Sigmoid colon (tissue), 7 donors: ENCODE measurements at places on chromosomes 2 and 18. TPM values are rescaled to one million over a fixed set of nuclear protein-coding genes. Genes with fewer than 3 reads are reported as not detected.

GRCh38 chr2:129606496-129607270, 372.8 kb upstream of the RAB6C start:
- no peak overlapping the region for H3K4me3 ChIP-seq
- DNase-seq: no peak
- H3K36me3 ChIP-seq: no peaks in the 10 kb centered on the region
- no peaks in the 10 kb centered on the region for H3K27me3 ChIP-seq

DNA sequence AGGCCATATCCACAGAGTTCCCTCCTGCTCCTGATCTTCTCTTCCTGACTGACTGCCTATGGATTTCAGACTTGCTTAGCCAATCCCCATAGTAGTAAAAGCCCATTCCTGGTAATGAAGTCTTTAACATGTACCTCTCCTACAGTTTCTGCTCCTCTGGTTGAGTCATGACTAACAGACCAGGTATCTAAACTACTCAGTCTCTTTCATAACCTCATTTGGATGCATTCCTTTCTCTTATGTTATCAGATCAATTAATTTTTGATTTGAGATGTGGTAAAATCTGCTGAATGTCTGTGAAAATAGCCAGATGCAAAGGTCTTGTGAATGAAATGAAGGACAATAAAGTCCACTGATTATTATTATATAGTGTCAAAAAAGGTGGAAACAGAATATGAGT, 198.0 kb downstream of the NBAS start:
- no peaks in the 10 kb centered on the region for H3K4me1 ChIP-seq
- no peak for DNase-seq
- H3K36me3 ChIP-seq: peaks cover 4% of the 10 kb centered on the region
- H3K27me3 ChIP-seq: no peaks in the 10 kb centered on the region
- H3K27ac ChIP-seq: no peak overlapping the region
- H3K4me3 ChIP-seq: no peak overlapping the region

DNA sequence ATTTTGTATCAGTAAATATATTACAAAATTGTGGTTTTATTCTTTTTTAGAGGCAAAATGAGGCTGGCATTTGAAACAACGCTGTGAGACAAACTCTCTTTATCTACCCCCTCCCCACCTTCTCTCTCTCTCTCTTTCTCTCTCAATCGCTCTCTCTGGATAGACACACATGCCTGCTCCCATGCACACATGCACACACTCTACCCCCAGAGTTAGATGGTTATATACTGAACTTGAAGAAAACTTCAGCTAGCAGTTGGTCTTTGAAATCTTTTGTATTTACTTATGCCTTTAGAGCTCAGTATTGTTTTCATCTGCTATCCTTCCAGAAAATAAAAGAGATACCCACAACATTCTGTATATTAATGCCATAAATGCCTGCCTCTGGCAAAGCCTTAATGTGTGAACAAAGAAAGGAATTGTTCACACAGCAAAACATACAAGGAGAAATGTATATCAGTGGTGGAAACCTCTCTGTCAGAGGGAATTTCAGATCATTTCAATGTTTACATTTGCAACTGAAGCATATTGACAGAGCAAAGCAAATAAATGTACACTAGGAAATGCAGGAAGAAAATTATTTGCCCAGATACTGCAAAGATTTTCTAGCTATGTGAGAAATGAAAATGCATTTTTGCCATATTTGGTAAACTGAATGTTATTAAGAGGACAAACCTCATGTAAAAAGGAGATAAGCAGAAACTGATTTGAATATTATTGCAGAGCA, 217.0 kb upstream of the UBE2E3 start:
- no peak overlapping the region for H3K27ac ChIP-seq
- H3K36me3 ChIP-seq: no peaks in the 10 kb centered on the region
- no peak for DNase-seq
- no peak overlapping the region for H3K4me3 ChIP-seq

GRCh38 chr2:188850786-188851185, 123.4 kb upstream of the COL3A1 start:
- no peaks in the 10 kb centered on the region for H3K36me3 ChIP-seq
- DNase-seq: no peak
- H3K4me3 ChIP-seq: no peak overlapping the region

GRCh38 chr2:86645752-86646151, 22.1 kb upstream of the RNF103 start:
- no peak for DNase-seq
- H3K27me3 ChIP-seq: no peaks in the 10 kb centered on the region
- H3K4me1 ChIP-seq: peaks cover 4% of the 10 kb centered on the region
- no peaks in the 10 kb centered on the region for H3K36me3 ChIP-seq
- H3K27ac ChIP-seq: no peak overlapping the region

DNA sequence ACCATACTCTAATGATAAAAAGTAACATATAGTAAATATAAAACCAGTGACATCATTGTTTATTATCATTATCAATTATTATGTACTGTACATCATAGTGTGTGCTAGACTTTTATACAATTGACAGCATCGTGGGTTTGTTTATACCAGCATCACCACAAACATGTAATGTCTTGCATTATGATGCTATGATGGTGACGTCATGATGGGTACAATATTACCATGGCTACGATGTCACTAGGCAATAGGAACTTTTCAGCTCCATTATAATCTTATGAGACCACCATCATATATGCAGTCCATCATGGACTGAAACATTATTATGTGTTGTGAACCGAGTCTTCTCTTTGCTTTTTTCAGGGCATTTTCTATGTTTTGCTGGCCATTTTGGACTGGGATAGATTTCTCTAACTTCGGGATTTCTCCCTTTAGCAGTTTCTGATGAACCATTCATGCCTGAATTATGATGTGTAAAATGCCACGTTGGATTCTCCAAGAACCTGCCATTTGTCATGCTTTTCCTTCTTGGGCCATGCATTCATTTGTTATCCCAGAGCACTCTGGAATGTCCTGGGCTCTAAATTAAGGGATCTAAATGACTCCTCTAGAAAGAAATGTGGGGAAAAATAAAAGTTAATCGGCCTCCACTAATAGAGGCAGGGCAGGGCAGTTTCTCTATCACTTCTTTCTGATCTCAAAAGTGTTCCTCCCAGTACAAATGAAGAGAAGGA, 325.6 kb upstream of the TNP1 start:
- no peak overlapping the region for H3K4me3 ChIP-seq
- peaks cover 20% of the 10 kb centered on the region for H3K4me1 ChIP-seq
- DNase-seq: no peak
- H3K27me3 ChIP-seq: no peaks in the 10 kb centered on the region
- peak overlapping the region; percentile 56 for H3K27ac ChIP-seq

- no peak overlapping the region for H3K4me3 ChIP-seq
- H3K36me3 ChIP-seq: no peaks in the 10 kb centered on the region
- peaks cover 7% of the 10 kb centered on the region for H3K4me1 ChIP-seq
- no peak overlapping the region for H3K27ac ChIP-seq
- no peak for DNase-seq
Measured at GRCh38 chr2:226074391-226074790, 674.9 kb downstream of the NYAP2 start.

DNA sequence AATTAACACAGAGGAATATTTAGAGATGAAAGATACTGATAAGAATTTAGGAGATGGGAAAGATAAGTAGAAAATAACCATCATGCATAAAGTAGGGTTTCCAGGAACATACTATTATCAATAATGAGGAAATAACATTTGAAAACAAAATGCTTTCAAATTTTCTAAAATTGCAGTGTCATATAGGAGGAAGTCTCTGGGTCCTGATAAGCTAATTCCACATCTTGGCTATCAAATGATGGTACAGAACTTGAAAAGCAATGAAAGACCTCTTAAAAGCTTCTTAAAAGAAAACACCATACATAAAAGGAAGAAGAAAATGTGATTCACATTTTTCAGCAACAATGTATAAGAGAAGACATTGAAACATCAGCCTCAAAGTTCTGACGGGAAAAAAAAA, 1024.8 kb downstream of the TSN start:
- no peaks in the 10 kb centered on the region for H3K4me1 ChIP-seq
- no peak overlapping the region for H3K27ac ChIP-seq
- H3K36me3 ChIP-seq: no peaks in the 10 kb centered on the region
- DNase-seq: no peak
- no peak overlapping the region for H3K4me3 ChIP-seq

- H3K27ac ChIP-seq: peak overlapping the region; percentile 57
- no peaks in the 10 kb centered on the region for H3K27me3 ChIP-seq
- no peak for DNase-seq
- no peaks in the 10 kb centered on the region for H3K36me3 ChIP-seq
- H3K4me1 ChIP-seq: peaks cover 12% of the 10 kb centered on the region
- H3K4me3 ChIP-seq: no peak overlapping the region
Measured at GRCh38 chr2:85852152-85852840, 36.5 kb downstream of the ST3GAL5 start.

DNA sequence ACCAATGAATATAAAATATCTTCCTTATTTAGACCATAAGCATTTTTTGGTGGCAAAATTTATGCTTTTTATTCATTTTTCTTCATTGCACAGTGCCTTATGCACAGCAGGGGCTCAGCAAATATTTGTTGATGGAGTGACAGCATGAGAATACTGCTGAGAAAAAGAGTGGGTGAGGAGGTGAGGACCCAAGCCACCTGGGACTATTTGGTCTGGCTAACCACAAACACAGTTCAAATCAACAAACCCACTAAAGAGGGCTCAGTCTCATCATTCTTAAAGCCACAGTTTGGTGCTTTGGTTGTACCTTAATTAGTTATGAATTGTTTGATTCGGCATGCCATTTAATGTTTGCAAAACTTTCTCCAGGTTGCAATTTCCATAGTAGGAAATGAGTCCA, 183.5 kb upstream of the ZNF521 start:
- H3K27ac ChIP-seq: no peak overlapping the region
- no peaks in the 10 kb centered on the region for H3K27me3 ChIP-seq
- no peaks in the 10 kb centered on the region for H3K4me1 ChIP-seq
- DNase-seq: no peak
- H3K4me3 ChIP-seq: no peak overlapping the region
- no peaks in the 10 kb centered on the region for H3K36me3 ChIP-seq

- H3K4me3 ChIP-seq: no peak overlapping the region
- no peak for DNase-seq
- no peaks in the 10 kb centered on the region for H3K27me3 ChIP-seq
- H3K27ac ChIP-seq: peak overlapping the region; percentile 48
- peaks cover 14% of the 10 kb centered on the region for H3K4me1 ChIP-seq
Measured at GRCh38 chr2:208320686-208321085, 54.6 kb downstream of the PIKFYVE start.

DNA sequence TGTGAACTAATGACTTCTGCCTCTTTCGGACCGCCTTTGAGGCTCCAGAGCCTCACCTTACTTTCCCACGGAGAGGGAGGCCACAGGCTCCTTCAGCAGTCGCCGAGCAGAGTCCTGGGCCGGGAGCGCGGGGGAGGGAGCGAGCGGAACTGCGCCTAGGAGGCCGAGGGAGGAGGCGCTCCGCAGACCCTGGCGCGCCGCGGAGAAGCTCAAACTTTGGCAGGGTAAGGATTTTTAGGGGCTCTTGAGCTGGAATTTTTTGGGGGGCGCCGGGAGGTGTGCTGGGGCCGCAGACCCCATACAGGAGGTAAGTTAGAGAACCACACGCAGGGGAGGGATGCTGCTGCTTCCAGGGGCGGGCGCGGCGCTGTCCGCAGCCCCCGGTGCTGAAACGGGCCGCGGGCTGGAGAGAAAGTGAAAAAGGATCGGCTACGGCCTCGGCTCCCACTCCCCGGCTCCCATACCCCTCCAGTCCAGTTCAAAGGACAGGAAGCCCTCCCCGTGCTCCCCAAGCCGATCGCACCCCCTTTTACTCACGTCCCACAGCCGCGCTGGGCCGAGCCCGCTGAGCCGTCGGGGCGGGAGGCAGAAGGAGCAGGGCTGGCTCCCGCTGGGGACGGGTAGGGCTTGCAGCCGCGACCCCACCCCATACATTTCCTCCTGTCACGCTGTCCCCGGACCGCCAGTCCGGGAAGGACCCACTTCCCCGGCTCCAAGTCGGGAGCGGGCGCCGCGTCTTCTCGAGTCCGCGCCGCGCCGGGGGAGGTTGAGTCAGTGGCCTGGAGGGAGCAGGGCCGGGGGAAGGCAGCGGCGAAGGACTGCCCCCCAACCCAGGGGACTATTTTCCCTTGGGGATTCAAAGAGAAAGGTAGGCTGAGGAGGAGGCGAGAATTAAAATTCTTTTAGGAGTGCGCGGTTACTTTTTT, at the start of gene CNGA3:
TSS of gene CNGA3 (plus strand) at position 146 of the 926 bp plus-strand sequence. CDS start 23,520 bp downstream, outside the sequence.
- H3K4me3 ChIP-seq: peak within 1 kb of the TSS; percentile 18
- no peak for DNase-seq
- peak within 1 kb of the TSS; percentile 3 for H3K27ac ChIP-seq
- no peaks in the 10 kb centered on the region for H3K36me3 ChIP-seq
- peaks cover 17% of the 10 kb centered on the region for H3K4me1 ChIP-seq
- peaks cover 42% of the 10 kb centered on the region for H3K27me3 ChIP-seq

DNA sequence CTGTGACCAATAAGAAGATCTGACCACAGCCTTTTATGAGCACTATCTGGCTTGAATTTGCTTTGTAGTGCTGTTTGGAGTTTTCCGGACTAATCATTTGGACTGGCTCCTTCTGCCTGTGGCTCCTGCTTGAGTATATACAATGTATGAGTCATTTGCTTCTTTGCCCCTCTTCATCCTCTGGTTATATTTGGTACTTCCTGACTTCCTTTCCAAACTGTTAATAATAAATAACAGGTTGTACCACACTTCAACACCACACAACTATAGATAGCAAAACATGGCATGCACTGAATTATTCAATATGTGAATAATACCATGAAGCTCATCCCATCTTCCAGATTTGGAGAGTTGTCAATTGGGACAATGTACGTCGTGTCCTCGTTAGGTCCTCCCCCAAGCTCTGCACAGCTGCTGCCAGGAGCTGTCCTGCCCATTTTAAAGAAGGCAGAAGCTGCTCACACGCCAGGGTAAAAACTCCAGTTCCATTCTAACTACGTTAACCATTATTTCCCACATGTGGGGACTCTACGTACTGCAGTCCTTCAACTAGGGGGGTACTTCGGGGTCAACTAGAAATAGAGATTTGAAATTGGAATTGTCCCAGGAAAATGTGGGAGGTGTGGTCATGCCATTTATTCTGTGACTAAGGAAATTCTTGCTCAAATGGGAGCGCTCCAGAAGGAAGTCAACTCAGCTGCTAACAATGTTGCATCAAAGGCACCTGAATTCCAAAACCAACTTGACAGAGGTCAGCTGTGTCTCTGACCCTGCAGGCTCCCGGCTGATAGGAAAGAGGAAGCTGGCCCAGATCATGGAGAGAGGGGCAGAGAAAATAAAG, 38.1 kb downstream of the ST8SIA5 start:
- peaks cover 12% of the 10 kb centered on the region for H3K4me1 ChIP-seq
- no peaks in the 10 kb centered on the region for H3K36me3 ChIP-seq
- no peak overlapping the region for H3K4me3 ChIP-seq
- no peaks in the 10 kb centered on the region for H3K27me3 ChIP-seq
- DNase-seq: no peak
- H3K27ac ChIP-seq: no peak overlapping the region

GRCh38 chr2:150188177-150188576, 299.3 kb downstream of the RND3 start:
- DNase-seq: no peak
- H3K4me3 ChIP-seq: no peak overlapping the region
- H3K27me3 ChIP-seq: no peaks in the 10 kb centered on the region
- no peaks in the 10 kb centered on the region for H3K36me3 ChIP-seq
- no peak overlapping the region for H3K27ac ChIP-seq

- H3K27me3 ChIP-seq: no peaks in the 10 kb centered on the region
- H3K4me1 ChIP-seq: peaks cover 32% of the 10 kb centered on the region
- no peak overlapping the region for H3K4me3 ChIP-seq
- peak overlapping the region; percentile 74 for H3K27ac ChIP-seq
- no peak for DNase-seq
Measured at GRCh38 chr2:28276807-28277206, 115.9 kb upstream of the FOSL2 start.

Gene FNDC4
- 6.1 TPM for total RNA-seq

Gene WDPCP
- total RNA-seq: 17.8 TPM

Gene HOXD8
- total RNA-seq: 19.7 TPM

Gene CNGA3
- 4.3 TPM for total RNA-seq

Gene KLHL30
- total RNA-seq: 0.71 TPM

Gene COL4A3
- total RNA-seq: 1.6 TPM
